ENCODE measurements at places on chromosomes 6 and 20.
A peak's percentile ranks its signal among the peaks of the same experiment; 100 is the strongest.

- no peak for DNase-seq
Observed at GRCh38 chr6:29861521-29862255, 34.1 kb downstream of the HLA-G start.

DNA sequence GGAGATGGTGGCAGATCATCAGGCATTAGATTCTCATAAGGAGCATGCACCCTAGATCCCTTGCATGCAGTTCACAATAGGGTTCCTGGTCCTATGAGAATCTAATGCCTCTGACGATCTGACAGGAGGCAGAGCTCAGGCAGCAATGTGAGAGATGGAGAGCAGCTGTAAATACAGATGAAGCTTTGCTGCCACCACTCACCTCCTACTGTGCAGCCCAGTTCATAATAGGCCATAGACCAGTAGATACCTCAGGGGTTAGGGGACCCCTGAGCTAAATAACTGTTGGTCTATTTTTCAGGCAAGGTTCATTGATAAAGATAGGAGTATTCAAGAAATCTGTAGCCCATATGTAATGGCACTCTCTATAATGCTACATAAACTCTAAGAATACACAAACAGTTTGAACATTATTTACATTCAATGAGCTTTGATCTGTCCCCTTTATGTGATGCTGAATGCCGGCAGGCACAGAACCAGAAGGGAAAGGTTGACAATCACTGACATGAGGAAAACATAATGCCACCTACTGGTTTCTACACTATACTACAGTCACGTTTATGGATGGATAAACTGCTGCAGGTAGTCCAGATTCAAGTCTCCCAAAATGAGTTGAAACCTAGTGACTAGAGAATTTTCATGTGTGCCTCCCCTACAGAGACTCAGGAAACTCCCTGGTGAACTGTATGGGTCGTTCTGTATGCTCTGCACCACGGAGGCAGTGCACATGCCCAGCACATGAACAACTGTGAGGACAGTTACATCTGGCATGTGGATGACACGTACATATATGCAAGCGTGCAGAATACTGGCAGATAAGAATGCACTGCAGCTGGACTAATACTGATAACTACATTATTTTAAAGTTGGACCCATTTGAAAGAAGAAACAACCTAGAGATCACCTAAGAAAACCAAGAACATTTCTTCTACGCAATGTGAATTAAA lies 72.0 kb downstream of the DST start:
- DNase-seq = peak; percentile 20

GRCh38 chr6:17935188-17936149 lies 52.0 kb downstream of the KIF13A start:
- no peak for DNase-seq

DNA sequence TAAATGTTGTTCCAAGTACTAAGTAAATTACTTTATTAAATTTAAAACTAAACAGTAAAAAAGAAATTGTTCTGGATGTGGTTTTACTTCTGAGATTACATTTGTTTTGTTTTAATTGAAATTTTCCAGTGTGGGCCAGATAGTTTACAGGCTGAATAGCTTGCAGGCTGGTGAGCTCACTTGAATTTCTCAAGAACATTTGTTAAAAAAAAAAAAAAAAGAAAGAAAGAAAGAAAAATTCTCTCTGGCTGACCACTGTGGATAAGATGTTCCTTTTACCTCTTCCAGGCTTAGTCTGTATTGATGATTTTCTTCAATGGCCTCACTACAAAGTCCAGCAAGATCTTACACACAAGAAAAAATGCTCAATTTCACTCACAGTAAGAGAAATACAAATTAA lies 85.4 kb downstream of the PLCG1 start:
- DNase-seq = no peak

GRCh38 chr6:128558021-128558420 lies 37.6 kb upstream of the PTPRK start:
- no peak for DNase-seq

DNA sequence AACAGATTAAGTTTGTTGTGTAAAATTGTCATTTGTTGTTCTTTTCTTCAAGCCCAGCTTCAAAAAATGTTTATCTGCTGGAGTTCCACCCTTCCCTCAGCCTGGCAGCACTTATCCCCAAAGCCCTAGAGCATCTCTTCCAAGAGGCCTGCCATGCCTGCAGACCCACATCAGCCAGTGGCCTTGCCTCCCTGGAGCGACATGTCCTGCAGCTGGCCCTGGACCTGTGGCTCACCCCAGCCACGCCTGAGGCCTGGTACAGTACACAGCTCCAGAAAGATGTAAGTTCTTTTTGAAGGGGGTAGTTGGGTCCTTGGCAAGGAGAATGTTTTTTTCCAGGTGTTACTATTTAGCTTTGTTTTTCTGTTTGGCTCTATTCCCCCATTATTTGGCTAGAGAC lies 124.8 kb downstream of the CD164 start:
- DNase-seq = no peak

All from stimulated activated naive CD4-positive, alpha-beta T cell (primary cell).